Heart right ventricle (tissue), 16 donors: ENCODE measurements at places on chromosomes 3 and 15.

- DNase-seq, result peak; percentile 38
- H3K27me3 ChIP-seq, result no peaks in the 10 kb centered on the region
- H3K4me3 ChIP-seq, result no peak overlapping the region
- no peaks in the 10 kb centered on the region for H3K36me3 ChIP-seq
- no peak overlapping the region for H3K27ac ChIP-seq
Observed at GRCh38 chr3:40847551-40847992, 322.8 kb downstream of the ZNF621 start.

DNA sequence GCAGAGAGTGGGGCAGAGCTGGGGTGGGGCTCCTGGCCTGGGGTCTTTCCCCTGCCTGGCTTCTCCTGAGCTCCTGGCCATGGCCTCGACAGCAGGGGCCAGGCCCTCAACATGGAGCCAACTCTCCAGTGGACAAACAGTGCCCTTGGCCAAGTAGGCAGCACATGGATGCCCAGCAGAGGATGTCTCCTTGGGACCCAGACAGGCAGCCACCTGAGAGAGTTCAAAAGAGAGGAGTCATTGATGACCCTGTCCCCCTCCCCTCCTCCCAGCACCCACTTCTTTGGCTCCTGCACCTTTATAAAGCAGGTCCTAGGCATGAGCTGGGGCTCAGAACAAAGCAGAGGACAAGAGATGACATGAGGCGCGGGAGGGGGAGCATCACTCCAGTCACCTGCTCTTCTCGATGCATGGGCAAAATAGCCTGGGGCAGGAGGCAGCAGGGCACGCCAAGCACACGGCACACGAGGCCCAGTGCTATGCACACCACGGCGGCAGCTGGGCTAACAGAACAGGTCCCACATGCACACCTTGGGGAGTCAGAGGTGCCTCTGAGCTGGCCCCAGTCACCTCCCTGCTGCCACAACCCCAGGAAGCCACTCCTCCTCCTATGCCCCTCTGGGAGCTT is 27.4 kb downstream of the SHISA5 start:
- H3K4me1 ChIP-seq, result peaks cover 14% of the 10 kb centered on the region
- no peaks in the 10 kb centered on the region for H3K27me3 ChIP-seq
- no peak for DNase-seq
- H3K4me3 ChIP-seq, result no peak overlapping the region

DNA sequence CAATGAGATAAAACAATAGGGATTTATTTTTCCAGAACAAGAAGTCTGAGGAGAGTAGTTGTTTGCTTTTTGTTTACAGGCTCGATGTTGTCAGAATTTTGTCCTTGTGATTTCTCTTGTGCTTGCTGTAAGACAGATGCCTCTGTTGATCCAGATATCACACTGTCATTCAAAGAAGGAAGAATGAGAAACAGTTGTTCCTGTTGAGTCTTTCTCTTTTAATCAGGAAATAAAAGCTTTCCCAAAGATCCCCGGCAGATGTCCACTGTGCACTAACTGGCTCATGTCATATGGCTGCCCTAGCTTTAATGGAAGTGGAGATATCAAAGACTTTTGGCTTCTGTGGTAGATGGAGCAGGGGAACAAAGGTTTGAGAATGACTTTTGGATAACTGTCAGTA is 6.8 kb downstream of the SERPINI1 start:
- no peak overlapping the region for H3K4me3 ChIP-seq
- H3K36me3 ChIP-seq, result no peaks in the 10 kb centered on the region
- no peak overlapping the region for H3K27ac ChIP-seq
- H3K4me1 ChIP-seq, result no peaks in the 10 kb centered on the region
- H3K27me3 ChIP-seq, result no peaks in the 10 kb centered on the region

GRCh38 chr3:160935413-160936095 is 169.6 kb downstream of the B3GALNT1 start:
- H3K36me3 ChIP-seq, result no peaks in the 10 kb centered on the region
- H3K27me3 ChIP-seq, result no peaks in the 10 kb centered on the region
- DNase-seq, result no peak
- H3K4me1 ChIP-seq, result no peaks in the 10 kb centered on the region
- no peak overlapping the region for H3K27ac ChIP-seq

DNA sequence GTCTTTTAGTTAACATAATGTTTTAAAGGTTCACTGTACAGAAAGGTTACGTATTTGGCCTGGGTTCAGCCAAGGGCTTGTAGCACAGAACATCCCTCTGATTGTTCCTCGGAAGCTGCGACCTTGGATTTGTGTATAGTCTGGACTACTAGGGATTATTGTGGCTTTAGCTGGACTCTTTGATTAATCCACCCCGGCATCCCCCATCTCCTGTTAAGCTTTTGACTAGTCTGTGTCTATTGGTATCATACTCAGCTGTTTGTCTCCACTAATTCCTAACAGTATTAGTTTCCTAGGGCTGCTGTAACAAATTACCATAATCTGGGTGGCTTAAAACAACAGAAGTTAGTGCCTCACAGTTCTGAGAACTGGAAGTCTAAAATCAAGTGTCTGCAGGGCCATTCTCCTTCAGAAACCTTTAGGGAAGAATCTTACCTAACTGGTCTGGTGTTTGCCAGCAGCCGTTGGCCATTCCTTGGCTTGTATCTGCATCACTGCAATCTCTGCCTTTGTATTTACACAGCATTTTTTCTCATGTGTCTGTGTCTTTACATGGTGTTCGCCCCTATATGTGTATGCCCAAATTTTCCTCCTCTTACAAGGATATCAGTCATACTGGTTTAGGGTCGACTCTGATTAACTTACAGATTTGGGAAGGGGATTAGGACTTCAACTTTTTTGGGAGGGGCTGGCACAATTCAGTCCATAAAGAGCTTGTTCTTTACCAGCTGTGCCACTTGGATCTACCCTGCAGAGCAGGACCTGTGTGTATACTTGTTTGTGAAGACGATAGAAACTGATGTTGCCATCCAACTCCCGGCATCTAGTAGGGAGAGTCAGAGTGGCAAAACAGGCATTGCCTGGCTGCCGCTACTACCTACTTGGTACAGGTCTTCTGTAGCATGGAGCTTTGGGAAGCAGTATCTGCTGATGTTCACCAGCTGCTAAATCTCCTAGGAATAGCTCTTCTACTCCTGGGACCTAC is 117.8 kb downstream of the UBE2E2 start:
- H3K36me3 ChIP-seq, result no peaks in the 10 kb centered on the region
- no peak overlapping the region for H3K27ac ChIP-seq
- H3K27me3 ChIP-seq, result no peaks in the 10 kb centered on the region
- DNase-seq, result no peak

DNA sequence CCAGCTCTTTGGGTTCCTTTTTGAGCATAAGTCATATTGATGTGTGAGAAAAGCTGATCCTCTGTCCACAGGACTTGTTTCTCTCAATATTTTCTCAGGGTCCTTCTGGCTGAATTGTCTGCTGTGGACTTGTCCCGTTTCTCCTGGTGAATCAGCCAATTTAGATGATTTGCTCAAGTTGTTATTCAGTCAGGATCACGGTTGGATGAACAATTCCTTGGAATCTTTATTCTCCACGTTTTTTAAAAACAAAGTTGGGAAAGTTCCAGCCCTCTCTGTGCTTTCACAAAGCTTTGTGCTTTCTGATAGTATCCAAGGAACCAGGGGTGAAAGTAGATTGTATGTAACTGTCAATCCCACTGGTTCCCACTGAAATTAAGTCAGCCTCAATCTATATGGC is 61.3 kb downstream of the LRRC3B start:
- H3K36me3 ChIP-seq, result no peaks in the 10 kb centered on the region
- no peak overlapping the region for H3K4me3 ChIP-seq
- H3K27me3 ChIP-seq, result no peaks in the 10 kb centered on the region

GRCh38 chr15:34122771-34123183 is 20.9 kb downstream of the PGBD4 start:
- H3K4me1 ChIP-seq, result no peaks in the 10 kb centered on the region
- H3K36me3 ChIP-seq, result no peaks in the 10 kb centered on the region
- no peaks in the 10 kb centered on the region for H3K27me3 ChIP-seq
- no peak overlapping the region for H3K4me3 ChIP-seq
- no peak overlapping the region for H3K27ac ChIP-seq

GRCh38 chr3:138845181-138845601 is 10.5 kb upstream of the PIK3CB start:
- H3K4me1 ChIP-seq, result peaks cover 13% of the 10 kb centered on the region
- peak overlapping the region; percentile 47 for H3K27ac ChIP-seq
- no peaks in the 10 kb centered on the region for H3K36me3 ChIP-seq
- H3K27me3 ChIP-seq, result no peaks in the 10 kb centered on the region
- DNase-seq, result peak; percentile 19

- H3K4me1 ChIP-seq, result peaks cover 30% of the 10 kb centered on the region
- no peak overlapping the region for H3K4me3 ChIP-seq
- no peaks in the 10 kb centered on the region for H3K27me3 ChIP-seq
- H3K27ac ChIP-seq, result no peak overlapping the region
Observed at GRCh38 chr3:171648069-171648468, 162.2 kb downstream of the PLD1 start.

- peaks cover 24% of the 10 kb centered on the region for H3K36me3 ChIP-seq
- DNase-seq, result no peak
- H3K4me3 ChIP-seq, result no peak overlapping the region
- H3K27me3 ChIP-seq, result no peaks in the 10 kb centered on the region
- H3K4me1 ChIP-seq, result peaks cover 61% of the 10 kb centered on the region
Observed at GRCh38 chr3:188184160-188184559, 30.2 kb downstream of the LPP start.

DNA sequence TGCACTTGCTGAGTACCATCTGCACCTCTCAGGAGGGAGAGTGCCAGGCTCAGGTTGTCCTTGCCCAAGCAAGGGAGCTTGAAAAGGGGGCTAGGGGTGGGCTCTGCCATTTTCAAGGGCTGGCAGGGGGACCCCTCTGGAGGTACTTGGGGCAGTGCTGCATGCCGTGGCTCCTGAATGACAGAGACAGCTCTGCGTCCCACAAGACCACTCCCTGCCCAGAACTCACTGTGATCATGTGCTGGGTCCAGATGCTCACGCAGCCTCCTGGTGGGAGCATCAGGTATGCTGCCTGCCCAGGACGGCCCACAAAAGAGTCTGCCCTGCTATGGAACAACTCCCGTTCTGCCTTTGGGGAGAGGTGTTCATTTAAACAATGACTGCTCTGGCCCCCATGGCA is 165.2 kb downstream of the GOLGA6L4 start:
- H3K27me3 ChIP-seq, result no peaks in the 10 kb centered on the region
- H3K36me3 ChIP-seq, result no peaks in the 10 kb centered on the region
- H3K4me3 ChIP-seq, result no peak overlapping the region
- no peak overlapping the region for H3K27ac ChIP-seq
- H3K4me1 ChIP-seq, result no peaks in the 10 kb centered on the region
